ENCODE measurements at places on chromosomes 5 and 9. TPM values are rescaled to one million over a fixed set of nuclear protein-coding genes. Genes with fewer than 3 reads are reported as not detected.

The ITK gene
- 237 TPM for total RNA-seq

The RNF208 gene
- 15.2 TPM for total RNA-seq

- no peak overlapping the region for H3K27ac ChIP-seq
- H3K4me1 ChIP-seq, result no peaks in the 10 kb centered on the region
- H3K27me3 ChIP-seq, result peaks cover 2% of the 10 kb centered on the region
- DNase-seq, result no peak
- H3K4me3 ChIP-seq, result no peak overlapping the region
- no peaks in the 10 kb centered on the region for H3K36me3 ChIP-seq
Measured at GRCh38 chr5:178465228-178465860, 124.8 kb downstream of the COL23A1 start.

DNA sequence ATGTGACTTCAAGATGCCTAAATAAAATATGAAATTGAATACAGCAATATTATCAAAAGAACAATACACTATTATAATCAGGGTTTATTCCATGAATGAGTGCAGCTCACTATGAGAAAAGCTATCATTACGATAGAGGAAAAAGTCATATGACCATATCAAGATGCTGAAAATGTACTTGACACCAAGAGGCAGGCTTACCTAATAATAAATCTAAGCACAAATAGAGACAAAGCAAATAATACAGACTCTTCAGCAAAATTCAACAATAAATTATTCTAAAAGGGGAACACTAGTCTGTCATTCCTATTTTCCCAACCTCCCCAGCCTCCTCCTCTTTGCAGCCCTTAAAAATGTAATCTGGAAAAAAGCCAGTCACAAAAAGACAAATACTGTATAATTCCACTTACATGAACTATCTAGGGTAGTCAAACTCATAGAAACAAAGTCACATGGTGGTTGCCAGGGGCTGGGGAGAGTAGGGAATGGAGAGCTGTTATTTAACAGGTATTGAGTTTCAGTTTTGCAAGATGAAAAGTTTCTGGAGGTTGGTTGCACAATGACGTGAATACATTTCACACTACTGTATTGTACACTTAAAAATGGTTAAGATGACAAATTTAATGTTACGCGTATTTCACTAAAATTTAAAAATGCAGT is 148.4 kb downstream of the NFIB start:
- no peaks in the 10 kb centered on the region for H3K27me3 ChIP-seq
- DNase-seq, result no peak
- no peaks in the 10 kb centered on the region for H3K4me1 ChIP-seq
- no peak overlapping the region for H3K4me3 ChIP-seq
- H3K36me3 ChIP-seq, result no peaks in the 10 kb centered on the region
- no peak overlapping the region for H3K27ac ChIP-seq

GRCh38 chr5:134420343-134420742 is 8.7 kb upstream of the CDKN2AIPNL start:
- H3K27me3 ChIP-seq, result no peaks in the 10 kb centered on the region
- H3K27ac ChIP-seq, result no peak overlapping the region
- no peaks in the 10 kb centered on the region for H3K4me1 ChIP-seq
- no peak overlapping the region for H3K4me3 ChIP-seq
